Fibroblast of the conjunctiva (primary cell): ENCODE measurements at places on chromosomes 7 and 10.

DNA sequence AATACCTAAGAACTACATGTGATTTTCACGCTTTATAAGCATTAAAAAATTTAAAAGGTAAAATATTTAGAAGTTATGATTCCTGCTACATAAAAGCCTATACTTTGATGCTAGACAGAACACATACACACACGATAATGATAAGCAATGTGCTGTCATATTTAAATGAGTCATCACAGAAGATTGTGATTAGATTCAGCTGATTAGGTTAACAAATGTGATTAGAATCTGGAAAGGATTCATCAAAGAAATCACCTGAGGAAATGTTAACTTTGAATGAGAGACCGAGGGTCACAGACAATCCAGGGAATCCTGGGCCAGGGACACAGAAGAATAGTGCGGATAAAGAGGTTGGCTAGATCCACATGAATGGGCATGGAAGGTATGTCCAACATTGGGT, 42.0 kb upstream of the CYP2C18 start:
- DNase-seq: no peak

GRCh38 chr10:129523723-129524316, 56.8 kb downstream of the MGMT start:
- DNase-seq: no peak

DNA sequence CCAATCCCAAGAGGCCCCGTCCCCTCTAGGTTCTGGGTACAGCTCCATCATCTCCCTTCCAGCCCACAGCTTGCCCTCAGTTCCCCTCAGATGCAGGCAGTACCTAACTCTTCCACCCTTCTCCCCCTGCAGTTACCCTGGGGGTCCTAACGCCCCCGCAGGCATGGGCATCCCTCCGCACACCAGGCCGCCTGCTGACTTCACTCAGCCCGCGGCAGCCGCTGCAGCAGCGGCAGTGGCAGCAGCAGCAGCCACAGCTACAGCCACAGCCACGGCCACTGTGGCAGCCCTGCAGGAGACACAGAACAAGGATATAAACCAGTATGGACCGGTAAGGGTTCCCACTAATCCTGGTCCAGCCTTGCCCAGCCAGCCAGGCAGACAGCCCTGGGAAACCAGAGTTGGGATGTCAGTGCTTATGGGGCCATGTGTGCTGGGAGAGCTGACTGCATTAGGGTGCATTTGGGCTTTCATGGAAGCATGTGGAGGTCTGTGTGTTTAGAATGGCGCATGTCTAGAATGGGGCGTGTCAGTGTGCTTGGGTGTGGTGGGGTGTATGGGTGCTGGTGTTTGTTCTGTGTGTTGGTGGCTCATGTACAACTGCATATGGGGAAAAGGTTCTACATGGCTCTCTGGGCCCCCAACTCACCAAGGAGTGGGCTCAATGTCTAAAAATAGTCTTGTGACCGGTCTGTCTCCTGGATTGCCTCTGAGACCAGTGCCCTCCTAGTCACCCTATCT, 55.1 kb upstream of the PPIF start:
- DNase-seq: no peak

DNA sequence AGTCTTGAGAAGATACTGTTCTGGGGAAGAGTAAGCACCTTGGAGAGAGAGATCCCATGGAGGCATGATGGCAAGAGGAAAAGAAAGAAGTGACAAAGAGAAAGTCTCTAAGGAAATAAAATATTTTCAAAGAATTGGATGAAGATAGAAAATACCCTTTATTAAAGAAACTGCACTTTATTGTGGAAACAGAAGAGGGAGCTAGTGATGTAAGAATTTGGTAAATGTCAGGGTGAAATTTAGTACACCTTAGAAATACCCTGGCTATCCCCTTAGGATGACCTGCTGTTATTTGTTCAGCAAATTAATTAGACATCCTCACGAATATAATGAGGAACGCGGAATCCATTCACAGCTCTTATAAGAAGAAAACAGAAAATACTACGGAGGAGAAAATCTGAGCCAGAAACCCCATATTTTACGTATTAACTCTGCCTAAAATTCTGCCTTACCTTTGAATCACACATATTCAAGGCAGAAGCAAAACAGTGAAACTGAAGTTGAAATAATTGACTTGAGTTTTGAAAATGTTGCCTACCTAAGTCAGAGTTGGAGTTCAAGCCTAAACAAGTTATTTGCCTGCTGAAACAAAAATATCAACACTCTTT, 90.7 kb downstream of the TFPI2 start:
- DNase-seq: no peak

DNA sequence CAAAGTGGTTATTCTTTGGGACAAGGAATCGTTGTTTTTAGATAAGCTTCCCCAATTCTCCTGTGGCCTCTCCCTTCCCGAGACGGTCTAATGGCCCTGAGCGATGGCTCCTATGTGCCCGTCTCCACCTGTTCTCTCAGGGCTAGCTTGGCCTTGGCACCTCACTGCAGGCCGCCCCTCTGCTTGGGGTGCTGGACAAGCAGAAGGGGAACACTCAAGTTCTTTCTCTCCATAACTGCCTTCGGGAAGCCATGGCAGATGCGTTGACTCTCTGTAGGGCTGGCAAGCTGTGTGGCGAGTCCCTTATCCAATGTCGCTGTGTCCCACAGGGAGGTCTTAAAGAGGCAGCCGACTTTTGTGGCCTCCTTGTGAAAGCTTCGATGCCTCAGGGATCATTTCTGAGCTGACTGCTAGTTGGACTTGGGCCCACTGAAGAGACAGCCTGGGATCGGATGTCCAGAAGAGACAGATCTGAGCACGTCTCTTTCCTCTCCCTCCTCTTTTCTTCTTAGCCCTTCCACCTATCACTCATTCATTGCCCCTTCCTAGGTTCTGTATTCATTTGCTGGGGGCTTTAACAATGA, 70.8 kb downstream of the GRK5 start:
- DNase-seq: no peak

DNA sequence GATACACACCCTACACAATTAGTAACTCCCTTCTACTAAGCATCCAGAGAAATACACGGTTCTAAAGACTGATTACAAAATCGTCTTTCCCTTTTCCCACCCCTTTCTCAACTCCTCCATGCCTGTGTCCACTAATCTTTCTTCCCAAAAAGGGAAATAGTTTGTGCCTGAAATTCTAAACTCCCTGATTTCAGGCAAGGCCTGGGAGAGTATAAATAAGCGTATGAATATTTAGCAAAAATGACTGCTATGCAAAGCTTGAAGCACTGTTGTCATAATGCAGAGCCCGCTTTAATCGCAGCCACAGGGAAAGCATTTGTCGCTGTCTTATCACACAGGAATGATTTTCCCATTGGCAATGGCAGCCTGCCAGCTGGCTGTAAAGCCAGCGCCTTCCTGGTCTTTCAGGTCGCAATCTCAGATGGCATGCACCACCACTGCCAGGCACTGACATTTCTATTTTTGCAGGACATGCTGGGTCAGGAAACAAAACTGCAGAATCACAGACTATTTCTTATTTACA, 142.9 kb upstream of the PCGF5 start:
- DNase-seq: no peak

GRCh38 chr7:42690794-42691639, 220.9 kb downstream of the C7orf25 start:
- DNase-seq: peak; percentile 56

- DNase-seq: peak; percentile 17
Measured at GRCh38 chr10:92242910-92243671, 47.8 kb downstream of the CPEB3 start.

DNA sequence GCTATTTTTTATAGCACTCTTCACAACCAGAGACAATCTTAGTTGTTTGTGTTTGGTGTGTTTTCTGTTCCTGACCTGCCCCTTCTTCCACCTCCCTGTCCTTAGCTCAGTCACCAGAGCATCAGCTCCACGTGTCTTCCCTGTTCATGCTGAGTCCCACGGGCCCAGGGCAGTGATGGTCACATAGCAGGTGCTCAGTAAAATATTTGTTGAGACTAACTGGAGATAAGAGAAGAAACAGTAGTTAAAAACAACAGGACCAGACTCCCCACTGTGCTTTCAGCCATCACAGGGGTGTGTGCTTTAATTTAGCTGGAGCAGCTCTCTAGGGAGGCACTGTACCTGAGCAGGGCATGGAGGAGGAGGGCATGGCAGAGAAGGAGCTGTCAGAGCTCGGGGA, 307.3 kb upstream of the ZNF32 start:
- no peak for DNase-seq

GRCh38 chr7:12315049-12315448, 88.6 kb downstream of the VWDE start:
- DNase-seq: no peak

DNA sequence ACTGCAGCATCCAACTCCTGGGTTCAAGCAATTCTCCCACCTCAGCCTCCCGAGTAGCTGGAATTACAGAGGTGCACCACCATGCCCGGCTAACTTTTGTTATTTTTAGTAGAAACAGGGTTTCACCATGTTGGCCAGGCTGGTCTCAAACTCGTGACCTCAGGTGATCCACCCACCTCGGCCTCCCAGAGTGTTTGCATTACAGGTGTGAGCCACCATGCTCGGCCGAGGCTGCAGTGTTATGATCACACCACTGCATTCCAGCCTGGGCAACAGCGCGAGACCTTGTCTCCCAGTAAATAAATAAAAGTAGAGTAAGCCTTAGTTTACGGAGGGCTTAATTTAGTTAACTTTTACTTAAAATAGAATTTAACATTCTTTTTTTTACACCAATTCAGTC, 23.7 kb upstream of the IGF2BP3 start:
- no peak for DNase-seq

DNA sequence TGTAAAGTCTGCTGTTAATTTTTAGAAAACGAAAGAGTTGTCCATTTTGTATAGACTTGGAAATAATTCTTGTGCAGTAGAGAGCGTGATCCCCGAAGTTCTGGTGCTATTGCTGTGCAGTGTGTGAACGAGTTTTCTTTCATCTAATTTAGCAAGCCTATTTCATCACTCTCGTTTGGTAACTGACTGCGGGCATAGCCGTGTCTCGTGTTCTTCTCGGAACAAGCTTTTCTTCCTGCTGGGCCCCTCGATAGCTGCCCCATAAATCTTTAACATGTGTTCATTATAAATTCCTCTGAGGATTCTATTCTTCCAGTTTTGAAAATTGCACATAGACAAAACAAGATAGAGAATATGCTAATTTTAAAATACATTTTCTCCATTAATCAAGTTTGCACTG, 622.0 kb upstream of the PFKP start:
- DNase-seq: no peak

DNA sequence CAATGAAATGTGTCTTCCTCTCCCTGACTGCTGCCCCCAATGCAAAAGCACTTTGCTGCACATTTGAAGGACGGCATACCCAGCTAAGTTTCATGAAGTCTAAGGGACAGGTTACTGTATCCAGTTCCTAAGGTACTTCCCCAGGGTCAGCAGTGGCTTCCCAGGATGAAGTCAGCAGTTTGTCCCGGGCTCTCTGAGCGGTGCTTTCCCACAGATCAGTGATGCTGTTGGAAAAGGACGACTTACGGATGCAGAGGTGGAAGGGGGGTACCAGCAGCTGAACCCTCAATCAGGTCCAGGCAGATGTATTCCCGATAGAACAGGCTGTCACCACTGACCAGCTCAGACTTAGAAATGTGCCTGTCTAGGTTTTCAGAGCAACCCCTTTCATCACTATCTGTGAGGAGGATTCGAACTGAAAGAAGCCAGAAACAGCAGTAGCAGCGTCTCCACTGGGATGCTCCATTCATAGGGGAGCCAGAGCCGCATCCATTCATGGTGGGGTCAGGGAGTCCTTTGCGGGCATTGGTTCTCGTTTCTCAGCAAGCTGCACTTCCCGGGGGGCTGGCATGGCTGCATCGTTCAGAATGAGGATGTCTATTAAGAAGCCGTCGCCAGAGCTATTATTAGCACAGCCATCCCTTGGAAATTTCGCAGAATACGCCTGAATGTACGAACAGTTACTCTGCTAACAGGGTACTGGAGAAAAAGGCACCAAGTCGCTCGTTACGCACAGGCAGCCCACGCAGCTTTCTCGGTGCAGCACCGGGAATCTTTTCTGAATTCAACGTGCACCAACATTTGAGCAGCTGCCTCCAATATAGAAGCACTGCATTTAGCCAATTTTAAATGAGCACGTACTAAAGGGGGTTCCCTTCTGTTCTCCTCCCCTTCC, 303.7 kb downstream of the PRPF18 start:
- no peak for DNase-seq

DNA sequence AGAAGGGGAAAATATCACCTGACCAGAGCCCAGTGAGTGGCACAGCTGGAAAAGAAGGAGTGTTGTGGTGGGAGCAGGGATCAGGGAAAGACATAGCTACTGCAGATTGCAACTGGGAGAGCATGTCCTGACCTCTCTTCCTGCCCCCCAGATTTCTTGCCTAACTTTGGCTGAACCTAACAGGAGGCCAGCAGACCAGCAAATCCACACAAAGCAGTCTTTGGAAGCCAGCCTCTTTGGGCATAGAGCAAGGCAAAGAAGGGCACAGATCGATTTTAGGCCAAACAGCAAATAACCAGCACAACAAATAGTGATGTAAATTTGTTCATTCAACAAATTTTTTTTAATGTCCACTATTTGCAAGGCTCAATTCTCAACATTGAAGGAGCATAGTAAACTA, 433.2 kb upstream of the GHITM start:
- no peak for DNase-seq

DNA sequence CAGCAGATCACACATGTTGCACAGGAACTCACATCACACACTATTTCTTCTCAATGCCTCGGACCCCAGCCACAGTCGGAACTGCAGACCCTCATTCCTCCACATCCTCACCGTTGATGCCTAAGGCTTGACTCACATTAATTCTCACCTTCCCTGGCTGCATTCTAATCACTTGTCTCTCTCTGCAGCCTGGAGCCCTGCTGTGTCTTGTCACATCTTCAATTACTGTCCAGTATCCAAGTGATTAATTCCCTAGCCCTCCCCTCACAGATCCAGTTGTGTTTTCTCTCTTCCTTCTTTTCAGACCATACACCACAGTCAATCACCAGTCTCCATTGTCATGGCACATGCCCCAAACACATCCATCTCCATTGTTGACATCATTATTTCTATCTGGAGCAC, 592.4 kb upstream of the IGFBP3 start:
- no peak for DNase-seq

DNA sequence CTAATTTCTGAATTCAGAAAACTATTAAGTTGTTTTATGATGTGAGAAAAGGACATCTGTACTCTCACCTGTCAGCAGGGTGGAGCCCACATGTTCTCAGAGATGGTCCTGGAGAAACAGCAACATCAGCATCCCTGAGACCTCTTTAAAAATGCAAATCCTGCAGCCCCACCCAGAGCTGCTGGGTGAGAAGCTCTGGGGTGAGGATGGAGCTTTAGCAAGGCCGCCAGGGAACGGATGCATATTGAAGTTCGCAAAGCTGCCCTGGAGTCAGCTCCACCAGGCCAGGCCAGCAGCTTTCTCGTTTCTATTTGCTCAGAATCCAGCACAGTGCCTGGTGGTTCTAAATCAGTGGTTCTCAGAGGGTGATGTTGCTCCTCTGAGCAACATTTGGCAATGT, 49.1 kb downstream of the PRKCQ start:
- no peak for DNase-seq

GRCh38 chr7:135161669-135162068, 8.8 kb downstream of the CYREN start:
- no peak for DNase-seq

- no peak for DNase-seq
Measured at GRCh38 chr10:34299105-34299611, 515.9 kb downstream of the PARD3 start.
